ENCODE measurements at places on chromosomes 13 and 19.

- no peak for DNase-seq
Measured at GRCh38 chr13:21344662-21345176, 114.4 kb downstream of the ZDHHC20 start.

DNA sequence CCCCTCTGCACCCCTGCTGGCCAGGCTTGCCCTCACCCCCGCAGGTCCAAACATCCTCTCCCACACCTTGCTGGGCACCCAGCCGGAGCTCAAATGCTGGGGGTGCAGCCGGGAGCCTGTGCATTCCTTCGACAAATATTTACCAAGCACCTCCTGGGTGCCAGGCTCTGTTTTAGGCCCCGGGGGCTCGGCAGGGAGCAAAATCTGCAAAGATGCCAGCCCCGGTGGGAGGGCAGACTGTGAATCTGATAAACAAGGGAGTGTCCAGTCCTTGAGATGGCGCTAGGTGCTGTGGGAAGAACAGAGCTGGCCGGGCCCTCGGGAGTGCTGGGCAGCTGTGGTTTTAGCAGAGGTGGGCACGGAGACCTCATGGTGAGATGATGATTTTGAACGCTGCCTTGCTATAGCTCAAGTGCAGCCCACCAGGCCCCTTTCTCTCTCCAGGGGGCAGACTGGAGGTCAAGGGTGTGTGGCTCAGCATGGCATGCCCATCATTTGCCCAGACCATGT is 10.6 kb downstream of the NFIX start:
- no peak for DNase-seq

GRCh38 chr19:17610384-17610783 is 54.9 kb downstream of the COLGALT1 start:
- DNase-seq: no peak

GRCh38 chr13:74438901-74439300 is 304.7 kb upstream of the KLF12 start:
- DNase-seq: no peak

- DNase-seq: no peak
Measured at GRCh38 chr13:75938811-75939560, 302.9 kb downstream of the LMO7 start.

- DNase-seq: no peak
Measured at GRCh38 chr13:112722433-112723263, 32.8 kb downstream of the ATP11A start.

- DNase-seq: no peak
Measured at GRCh38 chr13:86725105-86725504, 925.9 kb upstream of the SLITRK6 start.

GRCh38 chr19:18742838-18743783 is 48.0 kb downstream of the COMP start:
- no peak for DNase-seq

Data from stimulated activated CD4-positive, alpha-beta T cell treated with anti-CD3 and anti-CD28 coated beads, TNF-alpha, amount 100 ng/mL, for 24 hours (primary cell).